ENCODE measurements at places on chromosomes 1 and 21. TPM values are rescaled to one million over a fixed set of nuclear protein-coding genes. Genes with fewer than 3 reads are reported as not detected.

The TGFB2 gene
- polyA plus RNA-seq = 5.1 TPM

The ADCY10 gene
- 0.06 TPM for polyA plus RNA-seq

The TCHH gene
- polyA plus RNA-seq = 0.11 TPM

The GBP7 gene
- 0.03 TPM for polyA plus RNA-seq

The NMNAT2 gene
- 1.4 TPM for polyA plus RNA-seq

The BATF3 gene
- polyA plus RNA-seq = 3.7 TPM

The C1orf159 gene
- 12.6 TPM for polyA plus RNA-seq

The ZNF593OS gene
- 0.18 TPM for polyA plus RNA-seq

The C1orf226 gene
- polyA plus RNA-seq = 2.2 TPM

The IQGAP3 gene
- polyA plus RNA-seq = 0.32 TPM

The NBPF4 gene
- not detected for polyA plus RNA-seq

The IGSF9 gene
- polyA plus RNA-seq = 1.6 TPM

The GBP4 gene
- 10.1 TPM for polyA plus RNA-seq

The SPRR4 gene
- polyA plus RNA-seq = not detected

The GPR37L1 gene
- polyA plus RNA-seq = 0.10 TPM

The GORAB gene
- polyA plus RNA-seq = 5.9 TPM

The C1QTNF12 gene
- polyA plus RNA-seq = 0.99 TPM

The CSF1 gene
- 56.2 TPM for polyA plus RNA-seq

The VAMP4 gene
- 8.1 TPM for polyA plus RNA-seq

The PPM1J gene
- polyA plus RNA-seq = 1.5 TPM

The SLC16A4 gene
- 3.6 TPM for polyA plus RNA-seq

The FCAMR gene
- polyA plus RNA-seq = not detected

The TRIM46 gene
- 1.1 TPM for polyA plus RNA-seq

The SLAMF1 gene
- 0.47 TPM for polyA plus RNA-seq

The HAPLN2 gene
- polyA plus RNA-seq = 4.0 TPM

The TSPEAR gene
- polyA plus RNA-seq = 0.03 TPM

The NPPB gene
- not detected for polyA plus RNA-seq

The NPHS2 gene
- 0.04 TPM for polyA plus RNA-seq

The TRAF3IP3 gene
- polyA plus RNA-seq = 2.3 TPM

The ATP6V1G3 gene
- not detected for polyA plus RNA-seq

The CNN3 gene
- 163 TPM for polyA plus RNA-seq

The GFI1 gene
- polyA plus RNA-seq = 0.60 TPM

The GBP6 gene
- polyA plus RNA-seq = not detected

The RNU1-3 gene
- polyA plus RNA-seq = not detected

The CD164L2 gene
- polyA plus RNA-seq = 0.06 TPM

The CRYZ gene
- 27.3 TPM for polyA plus RNA-seq

The PTCH2 gene
- 2.2 TPM for polyA plus RNA-seq

The CATSPERE gene
- polyA plus RNA-seq = 0.38 TPM

The TMPRSS3 gene
- not detected for polyA plus RNA-seq

The FAM72B gene
- polyA plus RNA-seq = 0.43 TPM

The HCRTR1 gene
- polyA plus RNA-seq = 0.09 TPM

The G0S2 gene
- 94.9 TPM for polyA plus RNA-seq

The TOE1 gene
- 11.1 TPM for polyA plus RNA-seq

The EPS8L3 gene
- polyA plus RNA-seq = 0.23 TPM

The KLHDC9 gene
- polyA plus RNA-seq = 8.4 TPM

The DDAH1 gene
- polyA plus RNA-seq = 12.3 TPM

The MYOG gene
- not detected for polyA plus RNA-seq

The PTBP2 gene
- 28.6 TPM for polyA plus RNA-seq

The SH2D2A gene
- polyA plus RNA-seq = 0.70 TPM

The TNFSF18 gene
- polyA plus RNA-seq = not detected

The CAPN8 gene
- polyA plus RNA-seq = 11.9 TPM

The KCNE2 gene
- 0.13 TPM for polyA plus RNA-seq

All from urinary bladder (tissue), 4 donors.